ENCODE measurements at places on chromosomes 1 and 21.
A peak's percentile ranks its signal among the peaks of the same experiment; 100 is the strongest.

DNA sequence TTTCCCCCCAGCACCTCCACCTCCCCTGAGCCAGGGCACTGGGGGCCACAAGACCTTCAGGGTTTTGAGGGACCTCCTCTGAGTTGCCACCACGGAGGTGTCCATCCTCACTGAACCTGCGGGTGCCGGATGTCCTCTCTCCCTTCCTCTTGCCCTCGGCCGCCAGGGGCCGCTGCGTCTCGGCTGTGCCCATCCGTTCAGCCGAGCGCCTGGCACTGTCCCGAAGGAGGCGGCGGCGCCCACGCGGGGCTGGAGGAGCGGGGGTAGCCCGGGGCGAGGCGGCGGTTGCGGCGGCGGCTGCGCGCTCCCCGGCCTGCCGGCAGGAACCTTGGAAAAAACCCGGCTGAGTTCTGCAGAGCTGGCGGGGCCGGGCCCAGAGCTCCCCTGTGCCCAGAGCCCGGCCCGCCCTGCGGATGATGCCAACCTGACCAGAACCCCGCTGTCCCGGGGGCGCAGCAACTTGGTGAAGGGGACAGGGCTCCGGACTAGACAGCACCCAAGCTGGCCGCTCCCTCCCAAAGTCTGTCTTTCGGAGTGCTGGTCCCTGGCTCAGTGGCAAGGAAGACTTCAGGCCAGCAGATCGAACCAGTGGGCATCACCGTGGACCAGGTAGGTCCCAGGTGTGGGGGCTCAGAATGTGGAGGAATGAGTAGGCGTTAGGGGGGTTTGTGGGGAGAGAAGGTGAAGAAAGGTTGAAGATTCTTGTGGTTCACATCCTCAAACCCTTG, 3.7 kb upstream of the PPM1J start:
- no peak for DNase-seq

GRCh38 chr1:23224739-23225648, 7.7 kb upstream of the HTR1D start:
- DNase-seq = no peak

DNA sequence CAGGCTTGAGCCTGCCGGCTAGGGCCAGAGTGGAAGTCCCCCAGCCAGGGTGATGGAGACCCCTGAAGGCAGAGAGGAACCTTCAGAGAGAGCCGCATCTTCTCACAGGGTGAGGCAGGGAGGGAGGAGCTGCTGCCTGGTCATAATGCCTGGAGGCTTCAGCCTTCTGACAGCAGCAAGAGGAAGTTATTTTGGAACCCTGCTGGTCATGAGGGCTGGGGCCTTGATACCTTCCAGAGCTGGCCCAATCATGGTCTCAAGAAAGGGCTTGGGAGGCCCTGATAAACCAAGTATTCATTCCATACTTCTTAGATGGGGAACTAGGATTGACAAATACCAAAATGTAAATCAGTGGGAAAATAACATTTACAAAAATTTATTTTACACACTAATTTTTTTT, 26.6 kb upstream of the MPZL1 start:
- DNase-seq = no peak

GRCh38 chr1:119554183-119554582, 47.2 kb downstream of the HSD3B1 start:
- peak; percentile 58 for DNase-seq

DNA sequence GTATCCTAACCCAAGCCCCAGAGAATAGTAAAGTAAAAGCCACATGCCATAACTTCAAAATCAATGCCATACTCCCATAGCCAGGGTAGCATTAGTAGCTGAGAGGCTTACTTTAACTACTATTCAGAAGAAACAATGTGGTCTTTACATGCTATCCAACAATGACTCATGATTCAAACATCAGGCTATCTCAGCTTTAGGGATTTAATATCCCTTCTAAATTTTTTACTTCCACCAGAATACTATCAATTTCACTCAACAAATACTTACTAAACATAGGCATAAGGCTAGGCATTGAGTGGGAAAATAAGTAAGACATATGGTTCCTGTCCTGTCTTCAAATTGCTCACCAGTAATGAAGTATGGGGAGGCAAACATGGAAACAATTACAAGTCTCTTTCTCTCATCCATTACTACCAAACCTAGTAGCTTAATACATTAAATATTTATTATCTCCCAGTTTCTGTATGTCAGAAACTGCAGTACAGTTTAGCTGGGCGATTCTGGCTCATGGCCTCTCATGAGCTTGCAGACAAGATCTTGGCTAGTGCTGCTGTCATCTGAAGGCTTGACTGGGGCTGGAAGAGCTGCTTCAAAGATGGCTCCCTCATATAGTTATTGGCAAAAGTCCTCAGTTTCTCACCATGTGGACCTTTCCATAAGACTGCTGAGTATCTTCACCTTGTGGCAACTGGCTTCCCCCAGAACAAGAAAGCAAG, 30.7 kb downstream of the EVI5 start:
- peak; percentile 21 for DNase-seq

- DNase-seq = no peak
Observed at GRCh38 chr1:236565530-236565929, 38.8 kb downstream of the HEATR1 start.

GRCh38 chr1:48524892-48525467, 53.0 kb upstream of the SPATA6 start:
- DNase-seq = no peak

- DNase-seq = peak; percentile 19
Observed at GRCh38 chr1:85404408-85404807, 60.6 kb downstream of the DDAH1 start.

DNA sequence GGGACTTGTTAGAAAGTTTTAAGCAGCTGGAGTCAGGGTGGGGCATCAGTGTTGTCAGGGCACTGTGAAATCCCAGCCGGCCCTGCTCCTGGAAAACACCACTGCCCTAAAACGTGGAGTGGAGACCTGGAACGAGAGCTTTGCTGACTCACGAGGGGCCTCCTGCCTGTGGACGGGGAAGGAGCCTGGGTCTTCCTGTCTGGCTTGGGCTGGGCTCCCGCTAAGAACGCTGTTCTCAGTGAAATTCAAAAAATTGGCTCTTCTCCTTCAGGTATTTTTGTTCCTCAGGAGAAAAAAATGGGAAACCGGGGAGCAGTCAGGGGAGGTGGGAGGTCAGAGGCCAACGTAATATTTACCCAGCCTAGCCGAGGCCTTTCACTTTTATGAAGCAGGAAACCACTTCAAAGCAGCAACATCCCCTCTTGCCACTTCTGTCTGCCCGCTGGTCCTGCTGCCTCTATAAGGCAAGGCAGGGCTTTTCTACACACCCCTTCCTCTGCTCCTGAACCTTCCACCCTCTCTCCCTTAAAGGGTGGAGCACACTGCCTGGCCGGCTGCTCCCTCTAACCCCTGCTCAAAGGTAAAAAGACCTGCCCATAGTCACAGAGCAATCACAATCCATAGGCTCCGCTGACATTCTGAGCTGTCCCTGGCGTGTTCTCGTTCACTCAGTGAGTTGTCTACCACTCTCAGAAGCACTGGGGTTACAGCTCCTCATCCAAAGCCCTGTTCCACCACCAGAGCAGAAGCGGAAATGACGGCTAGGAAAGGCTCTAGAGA, 8.0 kb downstream of the PLXNA2 start:
- DNase-seq = peak; percentile 45
